CD4-positive, alpha-beta memory T cell (primary cell): ENCODE measurements at places on chromosomes 12 and 14.

GRCh38 chr12:10069099-10069498 lies 29.7 kb downstream of the CLEC1A start:
- no peak for DNase-seq

GRCh38 chr14:85310491-85311272 lies 219.3 kb upstream of the FLRT2 start:
- DNase-seq: no peak

DNA sequence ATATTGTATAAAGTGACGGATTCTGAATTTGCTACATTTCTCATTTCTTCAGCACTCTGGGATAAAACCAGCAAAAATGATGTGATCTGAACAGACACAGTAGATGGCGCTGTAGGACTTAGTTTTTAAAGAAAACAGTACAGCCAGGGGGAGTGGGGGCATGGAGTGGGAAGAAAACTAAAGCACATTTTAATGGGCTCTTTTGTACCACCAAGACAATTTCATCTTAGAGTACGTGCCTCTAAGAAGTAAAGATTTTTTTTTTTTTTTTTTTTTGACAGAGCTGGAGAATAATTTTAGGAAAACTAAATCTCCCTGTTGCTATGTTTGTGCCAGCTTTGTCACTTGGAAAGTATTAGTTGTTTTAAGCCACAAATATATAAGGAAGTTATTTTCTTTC lies 124.4 kb downstream of the RAD51B start:
- DNase-seq: peak; percentile 55

DNA sequence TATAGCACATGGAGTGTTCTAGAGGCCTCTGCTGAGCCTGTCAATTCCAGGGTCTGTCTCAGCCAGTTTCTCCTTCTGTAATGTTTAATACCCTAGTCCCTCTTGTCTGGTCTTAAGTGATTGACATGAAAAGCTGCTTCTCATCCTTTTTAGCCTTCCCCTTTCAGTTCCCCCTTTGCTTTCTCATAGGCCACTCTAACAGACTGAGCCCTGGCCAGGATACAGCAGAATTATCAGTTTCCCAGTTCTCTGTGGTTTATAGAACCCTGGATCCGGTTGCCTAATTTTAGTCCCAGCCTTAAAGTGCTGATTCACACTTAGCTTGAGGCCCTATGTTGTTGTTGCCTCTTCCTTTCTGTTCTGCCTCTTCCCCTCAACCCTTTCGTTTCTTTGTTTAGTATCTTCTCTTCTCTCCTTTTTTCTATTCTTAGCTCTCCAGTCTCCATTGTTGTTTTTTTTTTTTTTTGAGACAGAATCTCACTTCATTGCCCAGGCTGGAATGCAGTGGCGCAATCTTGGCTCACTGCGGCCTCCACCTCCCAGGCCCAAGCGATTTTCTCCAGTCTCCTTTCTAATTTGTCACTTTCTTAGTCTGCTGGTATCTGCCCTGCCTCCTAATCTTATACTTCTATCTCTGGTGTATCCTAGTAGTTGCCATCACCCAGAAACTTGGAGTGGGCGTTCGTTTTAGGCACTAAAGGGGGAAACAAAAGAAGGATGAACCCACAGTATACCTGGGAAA lies 2.9 kb upstream of the BIN2 start:
- DNase-seq: no peak
